ENCODE measurements at places on chromosomes 12 and 14.

- DNase-seq: no peak
Measured at GRCh38 chr12:92139634-92140150, 6.0 kb downstream of the BTG1 start.

DNA sequence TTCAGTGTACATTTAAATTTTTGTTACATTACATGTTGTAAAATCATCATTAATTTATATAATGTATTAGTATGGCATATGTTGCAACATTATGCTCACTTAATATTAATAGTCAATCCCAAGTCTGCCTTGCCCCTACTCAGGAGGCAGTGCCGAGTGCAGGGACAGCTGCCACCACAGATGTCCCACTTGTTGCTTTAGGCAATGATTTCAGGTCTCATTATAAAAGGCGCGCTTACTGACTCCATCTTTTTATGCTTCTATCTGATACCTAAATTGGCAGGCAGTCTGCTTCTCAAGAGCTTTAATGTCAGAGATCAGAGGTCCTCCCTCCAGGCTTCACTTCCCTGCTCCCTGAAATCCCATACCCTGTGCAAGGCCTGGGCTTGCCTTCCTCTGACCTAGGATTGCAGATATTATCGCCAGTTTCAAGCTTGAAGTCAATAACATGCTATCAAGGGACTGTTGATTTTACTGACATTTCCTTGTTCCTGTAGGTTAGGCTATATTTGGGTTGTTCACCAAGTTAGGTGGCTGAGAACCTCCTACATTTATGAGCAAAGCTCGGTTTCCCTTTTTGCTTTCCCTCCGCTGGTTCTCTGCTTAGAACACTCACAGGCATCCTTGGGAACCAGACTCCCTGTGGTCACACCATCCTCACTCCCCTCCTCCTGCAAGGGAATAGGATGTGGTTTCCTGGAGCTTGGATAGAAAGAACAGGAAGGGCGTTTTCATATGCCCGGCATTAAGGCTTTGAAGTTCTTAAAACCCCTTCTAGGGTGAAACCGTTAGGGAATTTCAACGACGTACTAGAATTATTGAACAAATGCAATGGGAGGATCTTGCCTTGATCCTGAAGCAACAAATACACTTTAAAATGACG lies 208.4 kb upstream of the FKBP4 start:
- no peak for DNase-seq

- no peak for DNase-seq
Measured at GRCh38 chr14:22846811-22847307, 10.5 kb downstream of the MMP14 start.

GRCh38 chr14:105292826-105293711 lies 7.7 kb downstream of the BRF1 start:
- DNase-seq: no peak

DNA sequence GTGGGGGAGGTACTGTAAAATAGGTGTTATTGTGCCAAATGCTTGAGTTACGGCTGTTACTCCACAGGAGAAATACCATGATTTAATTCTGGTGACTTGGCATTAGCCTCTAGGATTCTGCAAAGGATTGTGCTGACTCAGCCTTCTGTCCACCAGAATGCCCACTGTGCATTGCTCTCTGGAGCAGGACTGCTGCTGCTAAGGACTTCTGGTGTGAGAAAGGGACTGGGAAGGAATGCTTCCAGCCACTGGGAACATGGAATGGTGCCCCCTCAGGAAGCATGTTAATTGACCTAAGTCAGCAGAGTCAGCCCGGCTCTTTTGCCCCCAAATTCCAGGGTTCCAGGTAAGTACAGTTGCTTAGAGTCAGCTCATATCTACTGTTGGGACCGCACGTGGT lies 32.9 kb downstream of the ZFHX2 start:
- DNase-seq: no peak

DNA sequence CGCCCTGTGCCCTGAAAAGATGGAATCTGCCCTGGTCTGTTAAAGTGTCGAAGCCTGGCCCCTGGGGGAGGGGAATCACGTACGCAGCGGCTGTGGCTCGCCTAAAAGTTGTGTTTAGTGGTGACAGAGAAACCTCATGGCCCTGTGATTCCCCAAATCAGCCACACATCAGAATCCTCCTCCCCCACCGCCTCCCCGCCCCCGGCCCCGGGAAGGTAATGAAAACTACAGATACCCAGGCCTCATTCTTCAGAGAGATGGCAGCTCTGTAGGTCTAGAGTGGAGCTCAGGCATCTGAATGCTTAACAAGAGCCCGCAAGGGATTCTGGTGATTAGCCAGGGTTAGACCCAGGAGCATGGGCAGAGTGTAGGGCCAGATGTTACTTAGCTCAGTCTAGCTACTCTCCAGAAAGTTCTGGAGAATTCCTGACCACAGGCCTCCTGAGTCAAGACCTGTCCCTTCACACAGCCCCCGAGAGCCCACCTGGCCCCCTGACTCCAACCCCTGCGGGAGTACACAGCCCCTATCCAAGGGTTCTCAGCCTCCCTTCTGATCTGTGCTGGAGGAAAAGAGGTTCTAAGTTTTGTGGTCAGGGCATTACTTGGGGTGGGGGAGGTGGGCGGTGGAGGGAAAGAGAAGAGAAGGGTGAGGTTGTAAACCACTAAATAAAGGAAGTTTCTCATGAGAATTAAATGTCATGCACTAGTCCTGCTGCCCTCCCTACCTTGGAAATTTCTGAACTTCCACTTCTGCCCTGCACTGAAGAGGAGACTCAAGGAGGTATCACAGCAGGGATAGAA lies 114.8 kb downstream of the PLXNC1 start:
- DNase-seq: no peak

DNA sequence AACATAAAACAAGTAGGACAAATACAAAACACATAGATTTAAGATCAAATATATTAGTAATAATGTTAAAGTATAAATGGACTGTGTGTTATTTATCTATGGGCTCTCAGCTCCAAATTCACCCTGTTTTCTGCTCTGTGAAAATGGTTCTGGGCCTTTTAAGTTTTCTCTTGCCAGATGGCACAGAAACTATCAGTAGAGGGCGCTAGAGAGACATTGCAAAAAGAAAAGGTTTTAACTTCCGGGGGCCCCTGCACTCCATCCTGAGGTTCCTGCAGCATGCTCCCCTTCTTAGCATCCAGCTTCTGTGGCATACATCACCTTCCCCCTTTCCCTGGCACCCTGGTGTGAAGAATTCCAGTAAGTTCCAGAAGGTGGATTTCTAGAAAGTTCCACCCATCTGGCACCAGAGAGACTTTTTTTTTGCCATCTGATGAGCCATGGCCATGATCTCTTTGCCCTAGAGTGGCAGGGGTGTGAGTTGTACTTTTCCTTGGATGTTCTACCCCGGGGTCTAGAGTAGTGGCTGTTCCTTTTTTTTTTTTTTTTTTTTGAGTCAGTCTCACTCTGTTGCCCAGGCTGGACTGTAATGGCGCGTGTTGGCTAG lies 29.3 kb downstream of the ZCRB1 start:
- DNase-seq: no peak

DNA sequence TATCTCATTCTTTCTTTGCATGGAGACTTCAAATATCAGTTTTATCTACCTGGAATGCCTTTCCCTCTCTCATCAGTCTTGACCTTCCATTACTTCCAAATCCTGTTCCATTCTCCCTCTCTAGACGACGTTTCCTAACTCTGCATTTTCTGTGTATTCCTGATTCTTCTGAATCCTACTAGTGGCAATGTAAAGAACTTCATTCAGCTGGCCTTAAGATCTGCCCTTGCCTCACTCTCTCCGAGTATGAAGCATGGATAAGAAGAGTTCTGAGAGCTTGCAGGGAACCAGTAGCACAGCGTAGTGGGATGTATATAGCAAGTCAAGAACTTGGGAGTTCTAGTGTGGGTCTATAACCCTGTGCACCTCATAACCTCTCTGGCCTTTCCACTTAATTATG lies 68.5 kb upstream of the HOXC13 start:
- no peak for DNase-seq

DNA sequence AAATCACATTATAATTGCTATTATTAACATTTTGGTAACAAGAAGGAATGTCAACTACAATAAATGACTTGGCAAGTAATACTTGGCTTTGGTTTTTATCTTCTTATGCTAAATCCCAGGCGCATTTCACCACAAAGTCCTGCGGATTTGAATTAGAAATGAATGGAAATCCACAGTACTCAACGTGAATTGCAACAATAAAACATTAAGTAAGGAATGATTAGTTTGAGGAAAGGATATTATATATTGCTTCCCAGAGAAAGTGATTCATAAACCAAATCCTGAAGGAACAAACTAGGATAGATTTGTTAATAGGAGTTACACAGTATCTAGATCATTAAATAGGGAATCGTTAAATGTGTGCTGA lies 1089.7 kb downstream of the TRHDE start:
- DNase-seq: no peak

DNA sequence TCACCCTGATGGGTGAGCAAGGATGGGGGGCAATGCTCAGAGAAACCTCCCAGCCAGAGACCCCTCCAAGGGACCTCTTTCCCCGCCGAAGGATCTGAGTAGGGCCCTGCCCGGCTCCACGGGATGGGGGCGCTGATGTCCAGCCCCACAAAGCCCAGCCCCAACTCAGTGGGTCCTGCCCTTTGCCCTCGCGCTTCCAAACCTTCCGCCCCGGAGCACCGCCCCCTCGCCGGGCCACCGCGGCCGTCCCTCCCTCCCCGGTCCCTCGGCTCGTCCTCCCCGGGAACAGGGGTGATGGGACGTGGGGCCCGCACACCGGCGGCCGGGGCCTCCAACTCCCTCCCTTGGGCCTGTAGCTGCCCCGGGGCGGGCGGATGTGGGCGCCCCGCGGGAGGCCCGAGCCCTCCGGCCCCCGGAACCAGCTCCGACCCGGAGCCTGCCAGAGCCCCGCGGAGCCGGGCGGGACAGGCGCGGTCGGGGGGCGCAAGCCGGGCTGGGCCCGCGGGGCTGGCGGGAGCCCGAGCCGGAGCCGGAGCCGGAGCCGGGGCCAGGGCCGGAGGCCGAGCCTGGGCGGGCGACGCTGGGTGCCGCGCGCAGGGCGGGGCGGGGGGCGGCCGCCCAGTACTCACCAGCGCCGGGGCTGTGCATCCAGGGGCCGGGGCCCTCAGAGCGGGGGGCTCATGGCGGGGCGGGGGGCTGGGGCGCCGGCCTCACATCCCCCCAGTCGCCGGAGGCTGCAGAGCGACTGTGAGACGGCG lies 386 bp downstream of the HDAC7 start:
- DNase-seq: no peak

GRCh38 chr12:89709995-89710872 lies 1.6 kb upstream of the ATP2B1 start:
- peak; percentile 25 for DNase-seq

DNA sequence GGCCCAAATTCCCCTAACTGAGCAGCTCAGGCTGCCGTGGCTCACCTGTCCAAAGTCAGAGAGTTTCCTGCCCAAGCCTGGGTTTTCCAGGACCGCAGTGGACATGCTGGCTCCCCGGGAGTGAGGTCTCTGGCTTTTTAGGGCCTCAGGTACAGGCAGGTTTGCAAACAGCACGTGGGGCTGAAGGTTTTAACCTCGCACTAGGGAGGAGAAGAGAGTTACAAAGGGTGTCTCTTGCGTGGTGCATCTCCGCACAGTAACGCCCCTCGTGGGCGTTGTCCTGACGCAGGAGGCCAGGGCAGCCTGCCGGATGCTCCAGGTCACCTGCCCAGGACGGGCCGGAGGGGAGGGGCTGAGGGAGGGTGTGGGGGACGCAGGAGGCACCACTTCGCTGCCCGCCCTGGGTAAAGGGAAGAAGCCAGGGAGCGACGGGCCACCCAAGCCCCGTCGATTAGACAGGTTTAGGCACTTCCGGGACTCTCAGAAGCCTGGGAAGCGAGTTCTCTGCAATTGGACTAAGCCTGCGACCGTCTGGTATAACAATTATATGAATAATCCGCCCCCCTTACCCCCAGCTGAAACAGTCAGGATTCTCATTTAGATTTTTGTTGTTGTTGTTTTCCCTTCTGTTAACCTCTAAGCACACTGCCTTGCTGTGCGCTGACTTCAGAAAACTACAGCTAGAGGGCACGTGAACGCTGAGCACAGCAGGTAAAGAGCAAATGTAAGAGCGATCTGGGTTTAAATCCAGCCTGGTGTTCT lies at the start of gene PAH:
Gene PAH (minus strand): TSS at position 219 of the 762 bp plus-strand sequence. CDS start 114 bp downstream, at position 105.
- no peak for DNase-seq

DNA sequence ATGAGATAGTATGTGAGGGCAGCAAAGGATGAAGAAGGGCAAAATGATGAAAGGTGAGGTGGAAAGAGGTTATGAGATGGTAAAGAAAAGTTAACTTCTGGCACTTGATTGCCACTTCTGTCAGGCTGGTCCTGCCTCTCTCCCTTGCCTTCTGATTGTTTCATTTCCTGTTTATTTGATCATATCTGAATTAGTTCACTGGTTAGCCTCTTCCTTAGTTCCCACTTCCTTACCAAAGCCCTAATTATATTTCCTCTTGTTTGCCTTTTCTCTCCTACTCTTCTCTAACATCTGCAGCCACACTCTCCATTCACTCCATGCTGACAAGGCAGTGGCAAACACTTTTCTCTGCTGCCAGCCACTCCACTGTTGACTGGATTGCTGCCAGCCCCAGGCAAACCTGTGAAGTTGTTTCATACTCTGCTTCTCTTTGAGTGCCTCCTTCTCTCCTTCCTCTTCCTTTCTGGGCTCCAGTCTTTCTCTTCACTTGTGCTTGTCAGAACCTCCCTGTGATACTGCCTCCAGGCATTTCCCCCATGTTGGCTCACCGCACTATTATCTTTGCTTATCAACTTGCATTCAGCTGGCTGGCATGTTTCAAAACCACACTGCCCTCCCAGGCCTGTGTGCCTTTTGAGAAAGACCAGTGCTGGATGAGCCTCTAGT lies 8.1 kb downstream of the PNP start:
- DNase-seq: no peak

DNA sequence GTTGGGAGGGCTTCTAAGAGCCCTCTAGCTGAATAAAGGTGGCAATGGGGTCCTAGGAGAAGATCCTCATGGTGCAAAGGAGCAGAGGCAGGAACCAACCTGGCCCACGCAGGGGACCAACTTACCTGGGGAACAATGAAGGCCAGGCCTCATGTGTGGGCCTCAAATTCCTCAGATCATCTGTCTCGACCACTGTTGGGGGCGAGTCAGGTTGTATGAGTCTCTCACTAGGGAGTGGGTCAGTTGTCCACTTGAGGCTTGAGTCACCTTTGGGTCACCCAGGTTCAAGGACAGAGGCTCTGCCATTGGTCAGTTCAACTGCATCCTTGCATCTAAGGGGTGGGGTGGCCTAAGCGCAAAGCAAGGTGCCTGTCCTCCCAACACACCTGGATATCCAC lies 43.7 kb upstream of the BDKRB2 start:
- no peak for DNase-seq

GRCh38 chr14:34322940-34323418 lies 139.1 kb downstream of the SPTSSA start:
- peak; percentile 61 for DNase-seq
